Fibroblast of skin of back (primary cell): ENCODE measurements at places on chromosomes 2 and 18.

DNA sequence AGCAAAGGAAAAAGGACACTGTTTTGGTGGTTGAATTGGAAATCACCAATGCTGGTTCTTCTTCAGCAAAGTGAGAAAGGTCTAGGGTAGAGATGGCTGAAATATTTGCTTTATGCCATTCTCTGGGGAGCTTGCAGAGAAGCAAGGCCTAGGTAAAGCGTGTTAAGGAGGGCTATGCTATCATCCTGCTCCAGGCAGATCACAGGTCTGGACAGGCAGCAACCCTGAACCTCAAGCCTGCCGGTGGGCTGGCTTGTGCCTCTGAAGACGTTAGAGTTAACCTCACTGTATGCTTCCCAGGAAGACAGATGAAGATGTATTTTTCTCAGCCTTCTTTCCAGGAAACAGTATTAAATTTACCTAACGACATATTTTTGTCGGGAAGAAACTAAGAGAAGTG, 138.5 kb upstream of the LYPD6 start:
- DNase-seq = no peak

- DNase-seq = no peak
Observed at GRCh38 chr2:203621981-203622515, 84.4 kb upstream of the CD28 start.

- no peak for DNase-seq
Observed at GRCh38 chr2:147375073-147375472, 469.8 kb upstream of the ACVR2A start.

- DNase-seq = peak; percentile 21
Observed at GRCh38 chr2:143934626-143935481, 585.1 kb downstream of the ZEB2 start.

GRCh38 chr2:147826278-147827087, 18.3 kb upstream of the ACVR2A start:
- DNase-seq = no peak

- peak; percentile 3 for DNase-seq
Observed at GRCh38 chr2:195094330-195094729, 562.7 kb upstream of the SLC39A10 start.

DNA sequence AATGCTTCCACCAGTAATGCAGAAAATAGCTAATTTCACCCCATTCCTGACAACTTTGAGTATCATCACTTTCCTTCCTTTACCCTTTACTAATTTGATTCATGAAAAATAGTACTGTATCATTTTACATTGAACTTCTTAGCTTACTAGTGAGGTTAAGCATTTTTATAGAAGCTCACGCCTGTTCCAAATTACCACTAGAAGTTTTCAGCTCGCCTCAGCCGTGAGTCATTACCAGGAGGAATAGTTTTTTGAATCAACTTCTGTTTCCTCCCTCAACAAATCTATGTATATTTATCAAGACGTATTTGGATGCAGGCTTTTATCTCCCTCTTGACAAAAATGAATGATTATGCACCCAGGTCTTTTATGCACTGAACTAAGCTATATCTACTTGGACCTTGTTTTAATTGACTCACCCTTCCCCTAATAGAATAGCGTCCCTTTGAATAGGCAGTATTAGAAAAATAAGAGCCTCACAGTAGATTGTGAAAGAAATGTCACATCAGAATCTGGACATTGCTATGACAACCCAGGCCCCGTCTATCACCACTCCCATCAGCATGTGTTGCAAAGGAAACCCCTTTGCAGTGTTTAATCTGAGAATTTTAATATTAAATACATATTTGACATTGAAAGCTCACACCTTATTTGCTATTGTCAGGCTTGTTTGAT, 207.4 kb upstream of the NRP2 start:
- DNase-seq = peak; percentile 73

DNA sequence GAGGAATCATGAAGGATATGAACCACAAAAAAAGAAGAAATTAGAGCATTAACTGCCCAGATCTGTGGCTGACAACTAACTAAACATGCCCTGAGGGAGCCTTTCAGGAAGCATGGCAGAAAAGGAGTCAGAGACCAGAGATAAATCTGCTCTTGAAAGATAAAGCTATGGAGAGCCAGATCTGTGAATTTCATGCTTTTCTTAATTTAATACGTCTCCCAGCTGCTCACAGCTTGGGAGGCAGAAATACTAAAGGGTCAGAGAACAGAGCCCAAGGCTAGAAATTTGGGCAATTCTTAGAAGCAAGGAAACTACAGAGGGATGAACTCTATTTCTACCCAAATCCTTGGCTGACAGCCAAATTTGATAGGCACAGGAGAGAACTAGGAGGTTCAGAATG, 223.0 kb upstream of the DPP10 start:
- DNase-seq = no peak

- peak; percentile 52 for DNase-seq
Observed at GRCh38 chr2:54459037-54459441, 2.9 kb downstream of the SPTBN1 start.

- DNase-seq = no peak
Observed at GRCh38 chr2:46340740-46341420, 43.7 kb downstream of the EPAS1 start.

GRCh38 chr2:30984148-30984547, 154.1 kb downstream of the GALNT14 start:
- no peak for DNase-seq

DNA sequence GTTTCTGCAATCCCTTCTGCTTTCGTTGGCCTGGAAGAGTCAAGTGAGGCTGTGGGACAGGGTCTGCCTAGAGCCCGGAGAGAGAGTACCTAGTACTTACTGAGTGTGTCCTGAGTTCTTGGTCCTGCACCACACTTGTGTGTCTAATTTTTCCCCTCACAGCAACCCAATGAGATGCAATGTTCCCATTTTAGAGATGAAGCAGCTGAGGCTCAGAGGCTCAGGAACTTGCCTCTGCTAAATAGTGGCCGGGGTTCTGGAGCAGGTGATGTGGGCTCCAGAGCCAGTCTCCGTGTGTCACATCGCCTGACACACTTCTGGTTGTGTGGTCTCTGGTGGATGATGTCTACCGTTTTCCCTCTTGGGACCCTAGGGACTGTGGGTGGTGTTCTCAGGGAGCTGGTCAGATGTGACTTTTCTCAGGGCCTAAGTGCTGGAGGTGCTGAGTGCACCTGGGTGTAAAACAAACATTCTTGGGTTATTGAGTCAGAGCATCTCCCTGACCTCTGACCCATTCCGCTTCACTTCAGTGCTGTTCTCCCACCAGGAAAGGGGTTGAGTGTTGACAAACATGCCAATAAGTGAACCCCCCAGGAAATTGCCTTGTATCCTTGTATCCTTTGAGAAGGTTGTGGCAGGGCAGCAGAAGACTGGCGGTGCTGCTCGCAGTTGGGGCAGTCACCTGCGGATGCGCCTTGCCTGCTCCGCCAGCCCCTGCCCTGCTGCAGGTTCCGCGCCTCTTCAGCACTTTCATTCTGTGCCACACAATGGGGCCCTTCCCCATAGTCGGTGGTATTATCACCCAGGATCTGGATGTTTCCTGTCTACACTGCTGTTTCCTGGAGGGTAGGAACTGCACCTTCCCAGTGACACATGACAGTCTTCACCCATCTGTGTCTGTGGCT, 32.1 kb downstream of the HK2 start:
- DNase-seq = no peak

DNA sequence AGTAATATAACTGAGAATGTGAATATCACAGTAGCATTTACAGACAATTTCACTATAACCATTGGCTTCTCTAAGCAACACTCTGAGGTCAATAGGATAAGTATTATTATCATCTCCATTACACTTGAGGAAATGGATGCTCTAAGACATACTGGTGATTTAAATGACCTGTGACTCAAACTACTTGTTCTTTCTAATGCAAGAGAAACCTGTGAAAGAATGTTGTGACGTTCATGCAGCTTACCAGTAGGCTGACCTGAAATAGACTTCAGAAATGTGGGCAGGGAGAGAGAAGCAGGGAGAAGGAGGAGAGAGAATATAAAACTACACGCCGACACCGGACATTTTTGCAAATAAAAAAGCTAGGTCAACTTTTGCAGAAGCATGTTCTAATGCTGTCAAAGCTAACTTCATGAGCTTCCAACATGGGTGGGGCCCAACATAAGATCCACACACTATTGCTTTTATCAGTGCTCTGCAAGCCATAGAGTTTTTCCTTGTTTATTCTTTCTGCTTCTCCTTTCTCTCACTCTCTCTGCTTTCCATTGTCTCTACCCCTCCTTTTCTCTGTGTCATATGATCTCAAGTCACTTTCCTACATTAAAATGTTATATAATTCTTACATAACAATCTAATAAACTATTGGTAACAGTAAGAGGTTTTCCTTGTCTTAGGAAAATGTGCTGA, 217.6 kb upstream of the FN1 start:
- no peak for DNase-seq

GRCh38 chr2:51304311-51304710, 272.4 kb upstream of the NRXN1 start:
- DNase-seq = no peak

- peak; percentile 27 for DNase-seq
Observed at GRCh38 chr2:121128741-121129659, 156.0 kb downstream of the TFCP2L1 start.

DNA sequence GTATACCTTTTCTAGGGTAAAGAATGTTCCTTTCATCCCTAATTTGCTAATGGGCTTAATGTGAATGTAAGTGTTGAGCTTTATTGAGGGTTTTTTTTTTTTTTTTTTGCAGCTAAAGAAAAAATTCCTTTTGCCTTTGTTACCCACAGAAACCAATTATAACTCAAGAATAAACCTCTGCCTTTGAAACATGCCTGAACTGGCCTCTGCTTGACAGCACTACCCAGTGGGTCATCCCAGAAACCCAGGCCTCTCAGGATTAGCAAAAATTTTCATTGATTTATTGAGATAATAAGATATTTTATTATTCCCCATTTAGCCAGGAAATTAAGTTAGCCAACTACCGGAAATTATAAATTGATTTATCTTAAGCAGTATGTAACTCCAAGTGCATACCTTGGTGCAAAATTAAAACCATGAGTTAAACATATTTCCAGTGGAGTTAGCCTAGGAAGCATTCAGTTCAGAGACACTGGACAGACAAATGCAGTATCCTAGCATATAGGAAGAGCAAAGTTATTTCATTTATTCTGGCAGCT, 67.0 kb upstream of the RASGRP3 start:
- no peak for DNase-seq

DNA sequence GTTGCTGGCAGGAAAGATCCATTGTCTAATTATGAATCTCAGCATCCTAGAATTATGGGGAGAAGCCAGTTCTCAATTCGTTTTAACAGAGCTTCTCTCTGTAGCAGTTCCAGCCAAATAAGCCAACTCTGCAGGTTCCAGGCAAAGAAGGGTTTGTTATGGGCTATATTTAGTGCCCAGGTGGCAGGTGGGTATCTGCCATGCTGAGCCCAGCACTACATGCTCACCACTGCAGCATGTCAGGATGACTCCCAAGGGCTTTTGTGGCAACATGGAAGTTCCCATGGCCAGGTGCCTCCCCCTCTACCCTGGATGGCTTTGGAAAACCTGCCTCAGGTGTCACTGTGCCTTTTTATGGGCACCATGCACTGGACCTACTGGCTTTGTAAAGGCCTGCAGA, 137.7 kb upstream of the MSH6 start:
- no peak for DNase-seq

- DNase-seq = no peak
Observed at GRCh38 chr2:231928901-231929725, 2.9 kb upstream of the NPPC start.

GRCh38 chr2:197713271-197713670, 8.1 kb downstream of the MARS2 start:
- DNase-seq = no peak

DNA sequence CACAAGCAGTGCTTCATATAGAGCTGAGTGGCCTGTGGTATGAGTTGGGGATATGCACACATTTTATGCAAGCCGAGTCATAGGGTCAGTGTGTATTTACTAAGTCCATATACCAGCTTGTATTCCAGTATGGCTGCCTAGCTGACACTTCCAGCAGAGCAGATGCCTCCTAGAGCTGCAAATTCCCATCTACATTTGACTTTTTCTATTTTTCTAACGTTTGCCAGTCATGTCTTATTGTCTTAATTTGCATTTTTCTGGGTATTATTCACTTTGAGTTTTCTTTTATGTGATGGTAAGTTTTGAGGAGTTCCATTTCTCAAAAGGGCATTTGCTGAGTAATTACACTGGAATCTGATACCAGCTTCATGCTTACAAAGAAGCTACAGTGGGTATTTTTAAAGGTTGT, 334.5 kb upstream of the CDH2 start:
- DNase-seq = peak; percentile 67

- peak; percentile 40 for DNase-seq
Observed at GRCh38 chr2:235230821-235231601, 262.8 kb upstream of the AGAP1 start.

DNA sequence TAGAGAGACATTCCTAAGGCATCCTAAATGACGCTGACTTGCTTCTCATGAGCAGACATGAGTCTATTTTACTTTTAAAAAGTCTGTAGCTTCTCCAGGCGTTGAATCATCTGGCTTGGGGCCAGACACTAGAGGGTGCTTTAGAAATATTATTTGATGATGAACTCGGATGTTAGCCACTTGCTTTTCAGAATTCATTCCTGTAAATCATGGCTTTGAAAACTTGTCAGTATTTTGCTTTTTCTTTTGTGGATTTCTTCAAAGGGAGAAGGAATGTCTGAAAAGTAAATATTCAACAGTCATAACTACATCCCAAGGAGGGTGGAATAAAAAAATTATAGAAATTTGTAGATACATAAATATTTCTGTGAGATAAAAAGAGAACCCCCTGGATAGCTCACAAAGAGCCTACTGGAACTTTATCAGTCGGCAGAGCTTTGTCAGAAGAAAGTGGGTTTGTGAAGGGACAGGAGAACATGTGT, 370.8 kb downstream of the OSR1 start:
- DNase-seq = peak; percentile 99

DNA sequence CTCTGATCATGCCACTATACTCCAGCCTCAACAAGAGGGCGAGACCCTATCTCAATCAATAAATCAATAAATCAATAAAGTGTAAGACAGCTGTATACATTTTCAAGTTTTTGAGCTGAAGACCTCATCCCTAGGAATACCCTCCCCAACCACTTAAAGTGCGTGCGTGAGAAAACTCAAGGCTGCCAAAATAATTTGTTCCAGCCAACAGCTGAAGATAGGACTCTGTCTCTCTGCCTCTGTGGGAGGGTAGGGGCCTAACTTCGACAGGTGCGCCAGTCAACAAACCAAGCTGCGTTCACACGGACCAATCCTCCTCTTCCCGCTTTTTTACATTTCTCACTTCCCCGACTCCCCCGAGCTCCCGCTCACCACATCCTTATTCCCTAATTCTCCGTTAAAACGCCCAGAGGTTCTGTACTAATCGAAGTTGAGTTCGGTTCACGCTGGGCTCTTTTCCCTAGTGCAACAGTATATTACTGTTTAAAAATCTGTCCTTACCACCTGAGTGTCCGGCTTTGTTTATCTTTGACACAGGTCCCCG, 618 bp downstream of the POLR2D start:
- peak; percentile 6 for DNase-seq

GRCh38 chr2:120066800-120067547, 54.1 kb downstream of the EPB41L5 start:
- peak; percentile 20 for DNase-seq

GRCh38 chr2:101267671-101268656, 15.3 kb downstream of the CNOT11 start:
- no peak for DNase-seq
